ENCODE measurements at places on chromosomes 12 and 14.

GRCh38 chr14:89507926-89508460, 91.0 kb upstream of the FOXN3 start:
- no peak for DNase-seq

- no peak for DNase-seq
Measured at GRCh38 chr12:67681105-67681778, 32.7 kb downstream of the DYRK2 start.

DNA sequence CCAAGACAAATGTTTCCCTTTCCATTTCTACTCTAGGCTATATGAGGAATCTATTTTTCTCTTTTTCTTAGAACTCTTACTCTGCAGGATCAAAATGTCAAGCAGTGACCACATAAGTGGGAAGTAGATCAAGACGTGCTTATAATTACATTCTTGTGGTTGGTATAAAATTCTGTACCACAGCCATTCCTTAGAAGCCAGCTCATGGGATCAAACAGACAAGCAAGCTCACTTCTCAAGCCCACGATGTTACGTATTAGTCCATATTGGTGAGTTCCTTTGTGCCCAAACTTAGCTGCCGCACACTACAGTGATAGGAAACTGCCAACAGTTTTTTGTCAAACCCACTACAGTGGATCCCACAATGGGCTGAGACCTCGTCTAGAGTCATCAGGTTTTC, 53.4 kb downstream of the IFNG start:
- DNase-seq: no peak

- DNase-seq: no peak
Measured at GRCh38 chr14:74891870-74892269, 10.2 kb downstream of the DLST start.

GRCh38 chr14:72120315-72120714, 188.1 kb downstream of the RGS6 start:
- no peak for DNase-seq

DNA sequence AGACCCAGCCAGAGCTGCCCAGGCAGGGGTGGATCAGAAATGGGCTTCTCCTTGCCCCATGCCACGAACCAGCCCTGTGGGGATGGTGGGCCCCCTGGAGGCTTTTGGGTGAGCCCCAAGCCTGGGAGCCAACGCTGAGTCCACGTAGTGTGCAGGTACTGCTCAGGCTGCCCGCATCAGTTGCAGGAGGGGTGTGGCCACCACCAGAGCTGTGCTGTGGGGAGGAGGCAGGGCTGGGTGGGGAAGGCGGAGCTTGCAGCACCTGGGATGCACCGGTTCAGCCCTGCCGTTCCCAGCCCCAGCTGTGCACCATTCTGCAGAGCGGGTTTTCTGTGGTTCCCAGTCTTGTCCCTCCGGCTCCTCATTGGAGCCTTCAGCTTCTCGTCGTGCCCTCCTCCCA, 36.3 kb downstream of the IL31 start:
- DNase-seq: no peak

DNA sequence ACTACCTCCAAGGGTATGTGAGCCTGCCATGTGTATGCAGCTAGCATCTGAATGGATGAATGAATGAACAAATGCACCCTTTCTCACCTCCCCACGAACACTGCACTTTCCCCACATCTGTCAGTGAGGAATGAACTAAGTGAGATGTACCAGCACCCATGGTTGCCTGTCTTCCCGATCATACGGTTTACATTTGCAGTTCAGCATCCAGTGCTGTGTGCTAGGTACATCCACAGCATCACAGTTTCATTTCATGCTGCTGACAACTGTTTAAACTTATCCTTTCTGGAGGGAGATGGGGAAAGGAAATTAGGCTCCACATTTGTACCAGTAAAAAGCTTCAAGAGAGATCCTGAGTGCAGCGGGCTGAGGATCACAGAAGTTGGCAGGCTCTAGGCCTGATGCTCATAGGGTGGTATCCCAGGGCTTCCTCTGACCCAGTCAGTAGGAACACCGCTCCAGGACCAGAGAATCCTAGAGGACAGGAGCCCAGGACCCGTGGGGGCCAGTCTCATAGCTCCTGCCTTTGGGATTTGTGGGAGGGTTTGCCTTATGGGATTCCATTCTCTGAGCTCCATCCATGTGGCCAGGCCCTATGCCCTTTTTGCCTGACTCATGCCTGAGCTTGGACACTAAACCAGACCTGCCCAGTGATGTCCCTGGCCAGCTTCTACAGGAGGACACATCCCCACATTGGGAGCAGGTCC, 294.5 kb downstream of the CACNA1C start:
- DNase-seq: no peak

GRCh38 chr12:65926119-65926908, 102.0 kb downstream of the HMGA2 start:
- DNase-seq: no peak

DNA sequence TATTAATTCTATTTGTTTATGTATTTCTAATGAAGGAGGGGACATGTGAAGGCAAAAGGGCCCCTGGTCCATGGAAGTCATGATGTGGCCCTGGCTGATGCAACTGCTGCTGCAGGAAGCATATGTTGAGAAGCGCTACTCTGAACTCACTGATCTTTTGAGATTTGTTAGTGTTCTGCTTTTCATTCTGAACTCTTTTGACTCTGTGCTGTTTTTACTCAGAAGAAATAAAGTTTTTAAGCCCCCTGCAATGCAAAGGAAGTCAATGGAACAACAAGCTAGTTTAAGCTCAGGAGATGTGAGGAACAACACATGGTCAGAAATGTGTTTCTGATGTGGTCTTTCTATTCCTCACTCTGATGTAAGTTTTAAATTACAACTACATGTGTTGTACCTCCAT, 88.9 kb upstream of the BTG1 start:
- no peak for DNase-seq
